ENCODE measurements at places on chromosomes 3 and 15. TPM values are rescaled to one million over a fixed set of nuclear protein-coding genes. Genes with fewer than 3 reads are reported as not detected.

- DNase-seq, result no peak
Observed at GRCh38 chr15:56411122-56411749, 46.0 kb downstream of the TEX9 start.

GRCh38 chr3:72821161-72821781, 27.0 kb downstream of the SHQ1 start:
- no peak for DNase-seq

GRCh38 chr3:122318620-122319019, 6.4 kb upstream of the CSTA start:
- peak; percentile 9 for DNase-seq

ARF4 gene
- 371 TPM for total RNA-seq

SLC51A gene
- not detected for total RNA-seq

Measured in GM23248 (cell line).